ENCODE measurements at places on chromosomes 4 and X.

- DNase-seq: no peak
These were observed 11.9 kb downstream of the HSD17B13 start for GRCh38 chr4:87310691-87311335.

- DNase-seq: no peak
These were observed 9.4 kb downstream of the FNIP2 start for GRCh38 chr4:158778156-158778711.

DNA sequence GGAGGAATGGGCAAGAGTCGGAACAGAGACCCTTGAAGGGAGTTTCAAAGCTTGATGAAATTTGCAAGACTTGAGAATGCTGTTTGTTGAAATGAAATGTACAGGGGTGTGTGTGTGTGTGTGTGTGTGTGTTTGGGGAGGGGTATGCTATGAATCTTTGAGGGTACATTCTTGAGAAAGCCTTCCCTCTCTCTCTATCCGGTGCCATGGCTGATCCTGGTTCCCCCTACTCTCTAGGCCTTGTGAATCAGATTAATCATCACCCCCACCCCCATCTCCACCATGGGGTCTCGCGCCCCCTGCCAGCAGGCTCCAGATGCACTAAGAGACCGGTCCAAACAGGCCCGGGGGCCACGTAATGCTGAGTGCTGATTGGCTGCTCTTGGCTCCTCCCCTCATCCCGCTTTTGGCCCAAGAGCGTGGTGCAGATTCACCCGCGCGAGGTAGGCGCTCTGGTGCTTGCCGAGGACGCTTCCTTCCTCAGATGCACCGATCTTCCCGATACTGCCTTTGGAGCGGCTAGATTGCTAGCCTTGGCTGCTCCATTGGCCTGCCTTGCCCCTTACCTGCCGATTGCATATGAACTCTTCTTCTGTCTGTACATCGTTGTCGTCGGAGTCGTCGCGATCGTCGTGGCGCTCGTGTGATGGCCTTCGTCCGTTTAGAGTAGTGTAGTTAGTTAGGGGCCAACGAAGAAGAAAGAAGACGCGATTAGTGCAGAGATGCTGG lies at the start of gene HTR2C:
Gene HTR2C (plus strand): TSS at position 441 of the 729 bp plus-strand sequence. CDS start 142,851 bp downstream, outside the sequence.
- no peak for DNase-seq

DNA sequence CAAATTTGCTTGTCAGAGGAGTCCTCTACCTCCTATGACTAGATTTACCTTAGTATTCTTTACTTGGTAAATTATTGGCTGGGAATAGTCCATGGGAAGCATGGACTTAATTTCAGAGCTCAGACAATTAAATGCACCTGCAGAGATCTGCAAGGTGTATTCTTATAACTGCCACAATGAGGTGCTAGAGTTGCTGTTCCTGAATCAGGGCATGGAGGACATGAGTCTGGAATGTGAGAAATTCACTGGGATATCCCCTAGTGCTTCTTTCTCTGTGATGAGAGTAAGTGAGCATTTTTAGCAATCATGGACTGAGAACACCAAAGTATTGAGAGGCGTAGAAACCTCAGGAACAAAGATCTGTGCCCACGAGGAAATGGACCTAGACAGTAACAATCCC lies 32.9 kb upstream of the GRID2 start:
- no peak for DNase-seq

- DNase-seq: no peak
These were observed 9.5 kb downstream of the BCOR start for GRCh38 chrX:40088299-40088625.

- no peak for DNase-seq
These were observed 209.5 kb downstream of the PCDH7 start for GRCh38 chr4:30929649-30930048.

GRCh38 chrX:136200466-136200865 lies 50.7 kb downstream of the MAP7D3 start:
- DNase-seq: no peak

GRCh38 chr4:87112063-87112462 lies 108.4 kb downstream of the KLHL8 start:
- DNase-seq: no peak

DNA sequence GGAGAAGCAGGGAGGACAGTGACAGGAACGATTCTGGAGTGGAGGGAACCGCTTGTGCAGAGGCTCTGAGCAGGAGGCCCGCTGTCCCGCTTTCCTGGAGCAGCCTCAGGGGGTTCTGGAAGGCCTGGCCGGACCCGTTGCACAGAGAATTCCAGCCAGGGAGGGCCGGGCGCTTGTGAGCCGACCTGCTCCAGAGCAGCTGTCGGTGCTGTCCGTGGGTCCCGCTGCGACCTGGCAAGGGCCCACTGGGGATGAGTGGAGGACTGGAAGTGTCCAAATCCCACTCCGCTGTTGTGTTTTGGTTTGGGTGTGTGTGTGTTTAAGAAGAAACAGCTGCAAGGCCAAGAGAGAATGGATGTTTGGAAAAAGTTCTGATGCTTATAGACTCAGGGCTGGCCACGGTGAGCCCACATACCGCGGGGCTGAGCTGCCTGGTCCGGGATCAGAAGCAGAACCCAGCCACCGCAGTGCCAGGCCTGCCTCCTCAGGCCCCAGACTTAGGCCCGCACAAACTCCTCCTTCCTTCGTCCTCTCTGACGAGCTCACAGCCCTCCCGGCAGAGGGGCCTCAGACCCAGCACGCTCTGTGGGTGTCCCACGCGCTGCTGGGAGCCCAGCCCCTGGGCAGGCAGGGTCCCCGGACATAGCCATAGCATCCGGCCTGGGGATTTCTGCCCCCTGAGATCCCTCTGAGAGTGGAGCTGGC lies 73.9 kb downstream of the HTRA3 start:
- DNase-seq: no peak

DNA sequence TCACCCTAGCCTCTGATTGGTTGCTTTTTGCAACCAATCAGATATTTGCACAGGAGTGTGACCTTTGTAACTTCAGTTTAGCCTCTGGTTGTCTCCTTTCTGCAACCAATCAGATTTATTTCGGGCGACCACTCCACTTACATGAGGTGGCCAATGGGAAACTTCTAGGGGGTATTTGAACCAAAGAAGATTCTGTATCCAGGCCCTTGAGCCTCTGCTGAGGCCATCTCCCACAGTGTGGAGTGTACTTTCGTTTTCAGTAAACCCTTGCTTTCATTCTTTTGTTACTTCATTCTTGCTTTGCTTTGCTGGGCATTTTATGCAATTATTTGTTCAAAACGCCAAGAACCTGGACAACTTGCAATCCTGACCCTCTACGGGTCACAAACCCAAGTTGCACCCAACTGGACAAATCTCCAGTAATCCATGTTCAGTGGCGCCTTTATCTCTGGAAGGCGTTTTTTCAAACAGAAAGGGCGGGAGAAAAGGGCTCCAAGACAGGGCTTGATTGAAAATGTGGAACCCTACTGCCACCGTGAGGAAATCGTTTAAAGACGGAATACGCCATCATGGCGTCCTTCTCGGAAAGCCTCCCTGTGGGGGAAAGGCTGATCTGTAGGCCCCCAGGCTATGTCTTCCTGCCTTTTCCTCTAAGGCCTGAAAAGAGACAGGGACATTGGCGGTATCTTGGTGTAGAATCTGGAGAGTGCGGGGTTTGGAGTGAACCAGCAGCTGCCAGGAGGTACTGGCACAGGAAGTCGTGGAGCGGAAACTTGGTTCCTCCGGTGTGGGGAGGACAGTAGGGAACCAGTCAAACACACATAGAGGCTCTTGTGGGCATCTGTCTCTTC lies 184.6 kb downstream of the OR13H1 start:
- DNase-seq: peak; percentile 70

- no peak for DNase-seq
These were observed 21.5 kb downstream of the UVSSA start for GRCh38 chr4:1368421-1369090.

DNA sequence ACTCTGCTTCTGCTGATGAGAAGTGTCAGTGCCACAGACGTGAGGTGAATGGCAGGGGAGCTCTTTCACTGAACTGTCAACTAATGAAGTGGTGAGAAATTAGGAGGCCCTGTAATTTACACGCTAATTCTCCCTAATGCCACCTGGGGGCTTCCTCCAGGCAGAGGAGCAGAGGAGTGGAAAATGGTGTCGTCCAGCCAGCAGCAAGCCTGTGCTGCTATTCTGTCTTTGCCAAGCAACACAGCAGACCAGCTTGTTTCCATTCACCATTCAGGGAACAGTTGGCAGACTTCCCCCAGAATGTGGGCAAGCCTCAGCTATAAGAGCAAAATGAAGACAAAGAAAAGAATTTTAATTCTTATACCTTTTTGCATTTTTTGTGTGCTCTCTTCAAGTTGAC lies 245.2 kb upstream of the TET2 start:
- no peak for DNase-seq

- no peak for DNase-seq
These were observed 1.8 kb downstream of the ZFYVE28 start for GRCh38 chr4:2416564-2417225.

DNA sequence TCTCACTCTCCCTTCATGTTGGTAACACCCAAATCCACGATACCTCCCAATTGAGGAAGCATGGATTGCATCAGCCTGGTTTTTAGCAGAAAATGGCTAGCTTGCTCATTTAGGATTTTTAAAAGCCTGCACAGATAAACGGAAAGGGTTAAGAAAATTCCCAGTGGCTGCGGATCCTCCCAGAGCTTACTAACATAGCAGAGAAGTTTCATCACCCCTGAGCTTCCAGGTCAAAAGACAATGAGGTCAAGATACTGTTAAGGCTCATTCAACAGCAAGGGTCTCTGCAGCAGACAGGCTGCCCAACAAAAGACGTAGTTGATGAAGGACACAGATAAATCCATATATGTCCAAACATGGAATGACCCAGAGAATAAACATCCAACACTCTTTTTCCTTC lies 220.2 kb downstream of the ASMT start:
- DNase-seq: no peak

GRCh38 chr4:40196724-40197281 lies at the start of gene RHOH:
Gene RHOH (plus strand): TSS chr4:40197031. CDS start chr4:40243387, 46,356 bp downstream.
- peak; percentile 62 for DNase-seq

DNA sequence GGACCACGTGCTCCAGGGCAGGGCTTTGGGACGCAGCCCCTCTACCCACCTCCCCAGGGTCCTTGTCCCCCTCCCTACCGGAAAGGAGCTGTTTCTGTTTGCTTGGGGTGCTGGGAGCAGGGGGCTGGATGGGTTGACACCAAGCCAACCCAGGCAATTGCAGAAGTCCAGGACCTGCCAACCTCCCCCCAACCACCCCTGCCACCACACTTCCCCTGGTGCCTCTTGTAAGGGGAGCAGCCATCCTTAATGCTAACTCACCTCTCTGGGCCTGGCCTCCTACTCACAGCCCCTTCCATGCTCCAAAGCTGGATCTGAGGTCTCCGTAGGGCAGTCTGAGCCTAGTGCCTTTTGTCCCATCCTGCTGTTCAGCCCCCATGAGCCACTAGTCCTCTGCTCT lies 631.9 kb downstream of the BCOR start:
- DNase-seq: no peak

- no peak for DNase-seq
These were observed 430.6 kb downstream of the DTHD1 start for GRCh38 chr4:36712013-36712412.

- DNase-seq: no peak
These were observed 395.5 kb upstream of the BOD1L1 start for GRCh38 chr4:14023036-14023435.

DNA sequence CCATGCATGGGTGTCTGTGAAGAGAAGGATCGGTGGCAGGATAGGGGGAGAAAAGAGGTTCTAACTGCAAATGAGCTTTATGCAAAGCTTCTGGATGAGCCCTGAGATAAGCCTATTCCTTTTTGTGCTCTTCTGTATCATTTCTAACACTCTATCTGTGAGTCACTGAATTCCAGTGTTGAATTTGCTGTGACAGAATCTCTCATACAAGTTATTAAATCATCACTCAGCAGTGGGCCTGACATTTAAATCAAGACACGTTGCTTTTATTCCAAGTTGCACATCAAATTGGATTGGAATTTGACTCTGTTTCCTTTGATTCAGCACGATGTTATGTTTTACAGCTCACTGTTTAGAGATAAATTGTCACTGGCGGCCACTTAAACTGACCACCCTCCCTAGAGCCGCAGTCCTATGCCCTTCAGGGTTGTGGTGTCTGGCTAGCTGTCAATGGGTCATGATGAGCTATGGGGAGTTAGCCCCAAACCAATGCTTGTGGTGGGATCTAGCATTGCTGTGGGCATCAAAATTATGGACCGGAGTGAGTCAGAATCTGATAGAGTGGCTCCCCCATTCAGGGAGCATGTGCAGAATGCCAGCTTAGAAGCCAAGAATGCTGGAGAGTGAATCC lies 42.7 kb downstream of the LHFPL1 start:
- DNase-seq: no peak

Data from stimulated activated CD4-positive, alpha-beta T cell treated with anti-CD3 and anti-CD28 coated beads, Interleukin-15, amount 100 ng/mL, for 48 hours (primary cell).